ENCODE measurements at places on chromosomes 6 and 20.

- no peak for DNase-seq
Observed at GRCh38 chr6:169960886-169961611, 209.6 kb downstream of the ERMARD start.

- DNase-seq: no peak
Observed at GRCh38 chr6:23081701-23082100, 512.3 kb downstream of the HDGFL1 start.

DNA sequence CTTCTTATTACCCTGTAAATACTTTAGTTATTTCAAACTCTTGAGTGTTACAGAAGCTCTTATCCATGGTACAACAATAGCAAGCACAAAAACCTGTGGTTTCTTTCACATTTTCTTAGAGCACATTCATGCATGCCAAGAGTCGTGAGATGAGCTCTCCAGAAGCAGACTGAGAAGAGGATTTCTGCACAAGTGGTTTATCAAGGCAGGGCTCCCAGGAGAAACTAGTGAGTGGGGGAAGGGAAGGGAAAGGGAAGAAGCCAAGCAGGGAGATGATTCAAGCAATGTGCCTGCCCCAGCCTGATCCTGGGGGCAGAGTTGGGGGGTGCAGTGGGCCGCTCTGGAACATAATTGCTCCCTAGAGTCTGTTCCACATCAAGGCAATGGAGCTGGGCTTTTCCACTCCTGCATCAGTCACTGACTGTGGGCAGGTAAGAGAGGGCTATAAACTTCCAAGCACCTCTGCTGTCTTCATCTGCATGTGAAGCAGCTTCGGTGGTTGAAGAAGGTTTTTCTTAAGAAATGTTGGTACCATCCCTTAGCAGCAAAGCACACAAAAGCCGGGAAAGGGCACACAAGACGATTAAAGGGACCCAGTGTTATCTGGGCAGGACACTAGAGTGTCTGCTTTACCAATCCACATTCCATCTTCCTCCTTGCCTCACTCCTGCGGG is 152.1 kb downstream of the PLCB4 start:
- DNase-seq: peak; percentile 96

GRCh38 chr6:40253420-40253819 is 319.2 kb upstream of the MOCS1 start:
- DNase-seq: no peak

DNA sequence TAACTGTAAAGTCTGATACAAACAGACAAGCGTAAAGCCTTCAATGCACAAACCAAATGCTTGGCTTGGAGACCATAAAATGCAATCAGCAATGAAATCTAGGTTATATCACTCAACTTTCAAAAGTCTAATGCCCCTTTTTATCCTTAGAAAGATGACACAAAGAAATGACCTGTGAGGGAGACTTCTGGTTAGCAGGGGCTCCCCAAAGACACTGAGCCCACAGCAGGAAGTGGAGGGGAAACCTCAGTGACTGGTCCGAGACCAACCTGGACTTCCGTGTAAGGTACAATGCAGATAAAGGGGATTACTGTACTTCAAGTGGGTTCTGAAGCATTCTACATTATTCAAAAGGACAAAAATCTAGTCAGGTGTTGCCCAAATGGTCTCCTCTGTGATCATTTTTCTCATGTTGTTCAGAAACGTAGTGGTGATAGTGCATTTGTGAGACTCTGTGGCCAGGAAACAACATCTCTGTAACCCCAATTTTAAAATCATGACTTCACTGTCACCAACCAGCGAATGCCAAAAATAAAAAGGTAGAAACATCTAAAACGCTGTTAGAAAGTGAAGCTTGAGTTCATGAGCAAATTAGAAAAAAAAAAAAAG is 88.2 kb downstream of the HIVEP2 start:
- no peak for DNase-seq

DNA sequence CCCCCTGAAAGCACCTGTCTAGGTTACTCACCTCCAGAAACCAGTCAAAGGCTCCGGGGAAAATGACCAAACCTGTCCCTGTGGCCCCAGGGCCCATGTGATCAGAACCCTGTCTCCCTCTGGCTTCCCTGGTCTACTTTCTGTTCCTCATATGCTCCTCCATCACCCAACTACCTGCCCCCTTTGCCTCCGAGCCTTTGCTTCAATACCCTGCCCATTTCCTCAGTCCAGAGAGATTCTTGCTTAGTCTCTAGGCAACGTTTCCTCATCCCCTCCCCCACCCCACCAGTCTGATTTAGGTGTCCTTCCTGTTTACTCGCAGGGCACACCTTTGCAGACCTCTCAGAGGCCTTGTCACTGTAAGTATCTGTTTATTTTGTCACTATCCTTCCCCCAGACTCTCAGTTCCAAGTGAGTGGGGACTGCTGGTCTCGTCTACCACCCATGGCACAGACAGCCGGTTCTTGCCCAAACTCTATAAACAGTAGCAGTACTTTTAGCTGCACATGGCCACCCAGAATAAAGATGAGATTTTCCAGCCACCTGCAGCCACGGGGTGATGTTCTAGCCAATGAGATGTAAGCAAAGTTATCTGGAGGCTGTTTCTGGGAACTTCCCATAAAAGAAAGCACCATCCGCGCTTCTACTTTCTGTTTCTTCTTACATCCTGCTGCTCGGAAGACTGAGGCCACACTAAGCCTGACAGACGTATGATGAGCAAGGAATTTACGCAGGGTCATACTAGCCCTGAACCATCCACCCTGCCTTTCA is 13.3 kb downstream of the ELOVL5 start:
- DNase-seq: no peak

- DNase-seq: no peak
Observed at GRCh38 chr20:4411744-4412143, 310.0 kb upstream of the PRND start.

GRCh38 chr6:131729550-131729949 is 18.7 kb upstream of the CTAGE9 start:
- DNase-seq: peak; percentile 36

DNA sequence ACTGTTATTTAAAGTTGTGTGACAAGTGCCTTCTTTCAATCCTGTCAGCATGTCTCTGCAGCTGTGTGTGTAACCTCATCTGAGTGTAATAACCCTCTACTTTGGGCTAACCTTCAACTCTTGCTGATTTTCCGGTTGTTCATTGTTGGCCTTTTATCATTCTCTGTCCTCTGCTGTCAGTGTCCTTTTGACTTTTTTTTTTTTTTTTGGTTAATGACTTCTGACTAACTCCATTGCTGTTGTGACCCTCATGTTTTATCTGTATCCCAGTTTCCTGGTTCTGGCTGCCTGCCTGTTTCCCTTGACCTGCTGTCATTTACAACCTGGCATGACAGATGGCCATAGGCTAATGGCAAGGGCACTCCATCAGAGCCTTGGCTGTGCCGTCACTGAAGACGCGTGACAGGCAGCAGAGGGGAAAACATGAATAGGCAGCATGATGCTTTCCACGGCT is 145.7 kb upstream of the MAN1A1 start:
- no peak for DNase-seq
